ENCODE measurements at places on chromosomes 11 and 22.

DNA sequence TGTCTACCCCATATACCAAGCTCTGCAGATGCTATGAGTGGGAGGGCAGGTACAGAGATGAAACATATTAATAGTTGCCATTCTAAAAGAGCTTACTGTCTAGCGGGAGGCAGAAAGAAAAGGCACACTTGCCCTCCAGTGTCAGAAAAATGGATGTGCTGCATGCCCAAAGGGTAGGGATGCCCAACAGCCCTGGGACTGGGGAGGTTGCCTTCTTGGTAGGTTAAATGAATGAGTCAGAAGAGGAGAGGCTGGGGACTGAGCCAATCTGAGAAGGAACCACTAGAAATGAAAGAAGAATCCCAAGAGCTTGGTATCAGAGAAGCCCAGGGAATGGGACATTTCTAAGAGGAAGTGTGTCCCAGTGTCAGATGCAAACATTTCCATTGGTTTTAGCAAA, 1.2 kb downstream of the BIRC3 start:
- DNase-seq = no peak

- DNase-seq = no peak
Measured at GRCh38 chr11:131756479-131757110, 386.2 kb downstream of the NTM start.

DNA sequence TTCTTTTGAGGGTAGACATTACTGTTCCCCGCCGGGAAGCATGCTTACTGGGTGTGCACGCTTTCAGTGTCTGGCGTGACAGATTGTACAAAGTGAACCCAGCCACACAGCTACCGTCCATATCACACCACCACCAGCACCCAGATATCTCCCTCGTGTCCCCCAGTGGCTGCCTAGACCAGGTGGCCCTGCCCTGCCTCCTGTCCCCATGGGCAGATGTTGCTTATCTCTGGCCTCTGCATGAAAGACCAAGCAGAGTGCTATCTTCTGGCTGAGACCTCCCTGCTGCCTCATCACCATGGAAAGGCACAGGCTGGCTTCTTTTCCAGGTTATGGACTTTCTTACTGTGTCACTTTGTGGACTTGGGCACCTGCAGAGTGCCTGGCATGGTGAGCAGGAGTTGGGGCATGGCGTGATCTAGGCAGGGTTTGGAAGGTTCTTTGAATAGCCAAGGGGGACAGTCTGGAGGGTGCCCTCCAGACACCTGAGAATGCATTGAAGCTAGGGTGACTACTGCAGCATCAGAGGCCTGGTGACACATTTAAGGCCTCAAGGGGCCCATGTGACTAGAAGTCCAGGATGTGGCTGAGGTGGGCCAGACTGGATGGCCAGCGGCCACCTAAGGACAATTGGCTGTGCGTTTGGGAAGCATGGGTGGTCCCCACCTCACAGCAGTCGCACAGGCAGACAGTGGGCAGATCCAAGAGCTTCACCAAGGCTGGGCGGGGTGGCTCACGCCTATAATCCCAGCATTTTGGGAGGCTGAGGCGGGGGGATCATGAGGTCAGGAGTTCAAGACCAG, 4.7 kb downstream of the TANGO2 start:
- no peak for DNase-seq

DNA sequence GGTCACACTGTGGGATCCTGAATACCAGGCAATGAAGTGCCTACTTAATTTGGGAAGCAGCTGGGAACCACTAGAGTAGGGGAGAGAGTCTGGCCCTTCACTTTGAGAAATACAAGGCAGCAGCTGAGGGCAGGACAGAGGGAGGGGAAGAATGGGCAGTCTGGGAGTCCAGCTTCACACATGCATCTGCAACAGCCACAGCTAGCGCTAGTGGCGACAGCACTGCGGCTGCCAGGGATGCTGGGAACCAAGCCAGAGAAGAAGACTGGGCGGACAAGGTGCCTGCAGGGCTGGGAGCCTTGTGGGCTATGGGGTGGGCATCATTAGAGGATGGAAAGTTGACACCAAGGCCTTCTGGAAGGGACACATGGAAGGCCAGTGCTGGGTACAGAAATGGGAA, 15.8 kb downstream of the SCUBE2 start:
- DNase-seq = no peak

- DNase-seq = no peak
Measured at GRCh38 chr22:47269516-47270088, 507.2 kb downstream of the TBC1D22A start.

GRCh38 chr22:41405588-41405987, 23.8 kb downstream of the TEF start:
- no peak for DNase-seq

DNA sequence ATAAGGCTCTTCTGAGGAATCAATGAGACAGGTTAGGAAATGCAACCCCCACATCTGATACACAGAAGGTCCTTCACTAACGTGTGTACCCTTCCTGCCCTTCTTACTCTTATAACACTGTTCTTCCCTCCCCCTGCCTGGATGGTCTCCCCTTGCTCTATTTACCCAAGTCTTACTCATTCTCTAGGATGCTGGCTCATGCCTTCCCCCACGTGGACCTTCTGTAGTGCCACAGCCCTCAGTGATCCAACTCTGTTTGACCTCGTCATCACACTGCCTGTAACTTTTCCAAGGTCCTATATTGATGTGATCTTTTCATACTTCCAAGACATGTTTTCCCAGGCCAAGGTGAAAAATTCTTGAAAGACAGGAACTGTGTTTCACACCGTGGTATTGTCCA, 79.8 kb downstream of the C11orf58 start:
- no peak for DNase-seq

GRCh38 chr22:19218541-19219233, 40.2 kb upstream of the SLC25A1 start:
- no peak for DNase-seq

DNA sequence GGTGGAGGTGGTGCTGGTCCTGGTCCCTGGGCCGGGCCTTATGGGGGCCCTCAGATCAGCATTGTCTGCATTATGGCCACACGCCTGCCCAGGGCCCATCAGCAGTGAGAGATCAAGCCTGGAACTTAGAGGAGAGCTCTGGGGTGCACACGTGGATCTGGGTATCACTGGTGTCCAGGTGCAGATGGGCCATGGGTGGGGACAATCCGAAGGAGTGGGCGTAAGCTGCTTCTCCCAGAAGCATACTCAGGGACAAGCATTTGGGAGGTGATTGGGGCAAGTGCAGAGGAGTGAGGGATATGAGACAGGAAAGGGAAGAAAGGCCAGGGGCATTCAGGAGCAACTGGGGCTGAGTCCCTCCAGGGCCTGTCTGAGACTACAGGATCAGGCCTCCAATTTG, 84.3 kb downstream of the CSNK2A3 start:
- DNase-seq = no peak

GRCh38 chr11:119094816-119095065, 6.9 kb downstream of the DPAGT1 start:
- DNase-seq = peak; percentile 82

- DNase-seq = no peak
Measured at GRCh38 chr11:80849253-80849652, 1408.4 kb upstream of the TENM4 start.

DNA sequence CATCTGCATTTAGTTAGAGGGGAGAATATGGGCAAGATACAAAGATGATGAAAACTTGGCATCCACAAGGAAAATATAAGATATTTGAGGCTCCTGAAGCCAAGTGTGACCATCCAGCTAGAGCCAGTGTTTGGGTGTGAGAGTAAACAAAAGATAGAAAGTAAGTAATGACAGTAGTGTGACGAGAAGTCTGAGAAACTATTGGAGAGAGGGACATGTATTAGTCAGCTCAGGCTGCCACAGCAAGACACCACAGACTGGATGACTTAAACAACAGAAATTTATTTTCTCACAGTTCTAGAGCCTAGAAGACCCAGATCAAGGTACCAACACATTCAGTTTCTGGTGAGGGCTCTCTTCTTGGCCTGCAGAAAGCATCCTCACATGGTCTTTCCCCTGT, 6.4 kb upstream of the CCKBR start:
- no peak for DNase-seq

DNA sequence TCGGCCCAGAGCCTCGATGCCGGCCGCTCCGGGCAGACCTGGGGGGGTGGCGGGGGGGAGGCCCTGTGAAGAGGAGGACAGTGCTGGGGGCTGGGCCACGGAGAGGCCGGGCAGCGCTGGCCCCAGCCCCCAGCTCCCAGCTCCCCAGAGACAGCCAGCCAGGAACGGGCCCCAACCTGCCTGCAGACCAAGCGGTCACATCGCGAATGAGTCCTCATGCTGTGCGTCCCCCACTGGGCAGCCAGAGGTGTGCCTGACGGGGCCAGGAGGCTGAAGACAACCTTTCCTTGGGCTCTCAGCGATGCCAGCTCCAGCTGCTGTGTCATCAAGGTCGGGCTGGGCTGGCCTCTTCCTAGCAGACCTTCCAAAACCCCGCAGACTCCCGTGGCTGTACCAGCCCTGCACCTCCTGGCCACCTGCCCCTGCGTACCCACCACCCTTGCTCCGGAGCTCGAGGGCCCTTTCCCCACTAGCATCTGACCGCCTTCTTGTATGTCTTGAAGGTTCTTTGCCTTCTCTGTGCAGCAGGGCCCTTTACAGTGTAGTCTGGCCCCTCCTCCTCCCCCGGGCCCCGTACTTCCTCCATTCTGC, 88.4 kb downstream of the CDKN1C start:
- DNase-seq = peak; percentile 42
